ENCODE measurements at places on chromosomes 13 and 19.

DNA sequence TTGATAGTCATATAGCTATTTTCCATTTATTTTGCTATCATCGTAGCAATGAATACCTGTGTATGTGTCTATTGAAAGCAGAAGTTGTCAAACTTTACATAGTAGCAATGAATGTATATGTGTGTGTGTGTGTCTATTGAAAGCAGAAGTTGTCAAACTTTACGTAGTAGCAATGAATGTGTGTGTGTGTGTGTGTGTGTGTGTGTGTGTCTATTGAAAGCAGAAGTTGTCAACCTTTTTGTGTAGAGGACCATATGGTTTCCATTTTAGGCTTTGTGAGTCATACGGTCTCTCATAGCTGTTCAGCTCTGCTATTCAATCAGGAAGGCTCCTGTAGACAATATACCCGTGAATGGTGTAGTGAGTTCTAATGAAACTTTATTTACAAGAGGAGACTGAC is 20.8 kb downstream of the NLRP4 start:
- no peak for DNase-seq

GRCh38 chr19:53971673-53972072 is 8.9 kb downstream of the CACNG8 start:
- DNase-seq = no peak

- no peak for DNase-seq
These were observed 927 bp downstream of the CHAMP1 start for GRCh38 chr13:114315074-114315785.

DNA sequence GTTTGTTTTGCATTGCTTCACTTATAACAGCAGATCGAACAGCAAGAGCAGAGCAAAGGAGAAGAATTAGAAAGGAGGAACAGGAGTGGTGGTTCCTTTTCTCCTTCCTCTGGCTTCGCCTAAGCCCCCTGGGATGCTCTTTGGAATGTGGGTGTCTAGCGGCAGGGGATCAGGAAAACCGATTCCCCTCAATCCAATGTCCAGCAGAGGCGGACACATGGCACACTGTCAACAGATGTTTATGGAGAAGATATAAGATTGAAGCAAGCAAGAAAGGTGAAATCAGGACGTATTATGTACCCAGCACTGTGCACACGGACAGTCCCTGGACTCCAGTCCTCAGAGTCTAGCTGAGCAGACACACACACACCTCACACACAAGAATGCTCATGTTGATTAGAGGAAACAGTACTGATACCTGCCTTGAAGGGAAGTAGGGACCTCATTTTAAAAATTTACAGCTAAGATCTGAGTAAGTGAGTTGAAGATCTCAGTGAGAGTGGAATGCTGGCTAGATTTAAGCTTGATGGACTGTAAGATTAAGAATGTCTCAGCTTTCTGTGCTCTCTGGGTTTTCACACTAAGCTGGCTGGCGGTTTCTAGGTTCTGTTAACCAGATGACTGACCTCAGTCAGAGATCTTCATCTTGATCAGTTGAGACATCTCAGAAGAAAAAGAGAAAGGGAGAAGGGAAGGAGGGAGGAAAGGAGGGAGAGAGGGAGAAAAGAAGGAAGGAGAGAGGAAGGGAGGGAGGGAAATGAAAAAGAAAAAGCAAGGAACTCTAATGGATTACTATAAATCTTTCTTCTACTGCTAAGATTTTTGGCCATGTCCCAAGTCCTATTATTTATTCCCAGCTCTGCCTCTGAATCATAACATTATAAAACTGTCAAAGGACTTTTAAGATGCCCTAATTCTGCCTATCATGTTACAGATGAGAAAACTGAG is 44.8 kb downstream of the FLT1 start:
- DNase-seq = no peak

GRCh38 chr19:3313199-3313575 is 53.2 kb upstream of the NFIC start:
- no peak for DNase-seq

- no peak for DNase-seq
These were observed 32.2 kb downstream of the GP6 start for GRCh38 chr19:55005684-55006488.
